ENCODE measurements at places on chromosomes 12 and 14.

DNA sequence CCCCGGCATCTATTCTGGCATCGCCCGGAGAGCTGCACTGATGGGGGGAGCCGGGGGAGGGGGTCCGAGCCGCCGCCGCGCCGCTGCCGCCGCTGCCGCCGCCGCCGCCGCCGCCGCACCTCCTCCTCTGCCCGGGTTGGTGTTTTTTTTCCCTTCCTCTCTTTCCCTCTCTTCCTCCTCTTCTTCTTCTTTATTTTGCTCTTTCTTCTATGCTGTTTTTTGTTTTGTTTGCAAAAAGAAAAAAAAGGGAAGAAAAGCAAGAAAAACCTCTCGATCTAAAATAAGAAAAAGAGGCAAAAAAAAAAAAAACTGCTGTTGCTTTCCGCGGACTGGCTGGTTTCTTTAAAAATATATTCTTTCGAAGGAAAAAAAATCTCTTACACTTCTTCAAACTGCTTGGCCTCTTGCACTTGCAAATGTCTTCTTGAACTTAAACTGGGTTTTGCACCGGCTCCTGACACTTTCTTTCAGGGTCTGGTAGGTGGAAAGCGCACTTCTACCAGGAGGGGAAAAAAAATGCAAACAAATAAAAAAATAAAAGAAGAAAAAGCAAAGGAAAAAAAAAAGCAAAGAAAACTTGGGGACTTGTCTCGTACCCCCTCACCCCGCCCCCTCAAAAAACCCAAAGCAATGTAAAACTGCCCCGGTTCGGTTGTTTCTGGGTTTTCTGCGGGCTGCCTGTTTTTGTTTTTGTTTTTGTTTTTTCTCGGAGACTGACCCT is 616 bp downstream of the BCL11B start:
- DNase-seq = no peak

- no peak for DNase-seq
Measured at GRCh38 chr12:97560350-97560749, 97.7 kb downstream of the RMST start.

- DNase-seq = no peak
Measured at GRCh38 chr12:115213538-115214016, 529.6 kb upstream of the TBX3 start.

DNA sequence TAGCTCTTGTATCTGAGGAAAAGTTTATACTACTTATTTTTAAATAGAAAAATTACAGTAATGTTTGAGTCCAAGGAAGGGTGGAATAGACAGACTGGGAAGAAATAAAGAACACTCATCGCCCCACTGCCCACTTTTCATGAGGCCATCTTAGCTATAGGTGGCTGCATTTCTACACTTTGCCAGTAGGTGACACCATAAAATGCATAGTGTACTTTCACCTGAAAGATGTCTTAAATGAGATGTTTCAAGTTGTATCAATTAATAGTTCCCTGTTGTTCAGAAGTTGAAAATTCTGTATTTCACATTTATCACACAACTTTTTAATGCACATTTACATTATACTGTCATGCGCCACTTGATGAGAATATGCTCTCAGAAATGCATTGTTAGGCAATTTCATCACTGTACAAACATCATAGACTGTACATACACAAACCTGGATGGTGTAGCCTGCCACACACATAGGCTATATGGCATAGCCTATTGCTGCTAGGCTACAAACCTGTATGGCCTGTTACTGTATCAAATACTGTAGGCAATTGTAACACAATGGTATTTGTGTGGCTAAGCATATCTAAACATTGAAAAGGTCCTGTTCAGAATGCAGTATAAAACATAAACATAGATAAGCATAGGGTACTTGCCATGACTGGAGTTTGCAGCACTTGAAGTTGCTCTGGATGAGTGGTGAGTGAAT is 27.6 kb downstream of the PMCH start:
- DNase-seq = no peak

DNA sequence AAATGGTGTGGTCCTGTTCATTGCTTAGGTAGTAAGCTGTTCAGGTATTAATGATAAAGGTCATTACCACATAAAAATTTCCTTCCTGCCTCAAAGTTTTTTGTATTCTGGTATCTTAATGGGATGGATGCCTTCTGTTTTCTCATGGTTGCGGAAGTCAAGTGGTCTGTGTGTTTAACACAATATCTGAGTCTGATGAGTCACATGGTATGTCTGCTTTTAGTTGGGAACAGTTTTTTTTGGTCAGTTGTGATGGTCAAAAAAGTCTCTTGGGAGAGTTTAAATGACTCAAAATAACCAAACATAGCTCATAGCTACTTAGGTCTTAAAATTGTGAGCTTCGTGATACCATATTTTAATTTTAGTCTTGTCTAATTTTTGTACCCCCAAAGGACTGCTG is 40.7 kb downstream of the STK38L start:
- no peak for DNase-seq

- no peak for DNase-seq
Measured at GRCh38 chr12:9799961-9800360, 27.3 kb upstream of the KLRF1 start.

- DNase-seq = no peak
Measured at GRCh38 chr14:91523972-91524371, 13.9 kb upstream of the PPP4R3A start.

DNA sequence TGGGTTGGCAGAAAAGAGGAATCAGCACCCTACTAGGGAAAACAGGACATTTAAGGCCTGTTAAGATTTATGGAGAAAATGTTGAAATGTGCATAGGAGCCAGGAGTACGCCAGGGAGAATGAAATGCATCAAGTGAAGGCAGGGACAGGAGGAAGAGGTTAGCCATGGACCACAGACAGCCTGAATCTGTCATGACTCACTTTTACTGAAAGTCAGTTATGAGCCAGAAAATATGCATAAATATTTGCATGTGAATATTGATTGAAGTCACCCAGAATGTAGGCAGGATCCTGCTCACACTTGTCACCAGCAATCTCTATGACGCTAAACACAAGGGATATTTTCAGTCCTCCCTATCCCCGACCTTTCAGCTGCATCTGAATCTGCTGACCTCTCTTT is 25.1 kb upstream of the CDK17 start:
- DNase-seq = no peak

DNA sequence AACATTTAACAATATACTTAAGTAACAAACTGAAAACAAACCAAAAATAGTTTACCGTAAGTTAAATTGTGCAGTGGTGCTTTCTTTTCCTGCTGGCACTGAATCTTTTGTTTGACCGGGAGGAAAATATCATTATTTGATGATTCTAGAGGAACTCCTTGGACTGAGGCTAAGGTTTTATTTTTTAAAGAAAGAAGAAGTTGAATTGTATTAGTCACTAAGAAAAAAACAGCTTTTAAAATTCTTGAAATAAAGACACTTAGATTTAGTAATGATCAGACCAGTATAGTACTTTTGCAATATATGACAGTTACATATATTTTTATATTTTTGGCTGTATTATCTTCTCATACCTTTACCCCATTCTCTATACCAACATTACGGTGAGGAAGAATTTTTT is 10.3 kb downstream of the MIS18BP1 start:
- no peak for DNase-seq

GRCh38 chr12:52741375-52742195 is 35.6 kb downstream of the KRT76 start:
- DNase-seq = peak; percentile 79

- DNase-seq = no peak
Measured at GRCh38 chr12:94575024-94575423, 75.3 kb downstream of the TMCC3 start.

- DNase-seq = no peak
Measured at GRCh38 chr14:22824711-22825359, 4.9 kb upstream of the MRPL52 start.

GRCh38 chr14:54918427-54918826 is 15.8 kb upstream of the GCH1 start:
- no peak for DNase-seq

DNA sequence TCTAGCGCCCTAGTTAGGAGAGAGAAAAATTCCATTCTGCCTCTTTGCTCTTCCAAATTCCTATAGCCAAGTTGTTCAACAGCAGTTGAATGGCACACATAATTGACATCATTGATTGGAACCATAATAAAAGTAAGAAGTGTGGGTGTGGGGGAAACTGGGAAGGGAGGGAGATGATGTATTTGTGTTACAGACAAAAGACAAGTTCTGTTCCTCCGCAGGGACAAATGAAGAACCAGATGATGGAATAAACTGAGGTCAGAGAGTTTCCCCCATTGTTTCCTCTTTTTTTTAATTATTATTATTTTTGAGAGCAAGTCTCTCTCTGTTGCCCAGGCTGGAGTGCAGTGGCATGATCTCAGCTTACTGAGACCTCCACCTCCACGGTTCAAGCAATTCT is 34.9 kb downstream of the GDF11 start:
- DNase-seq = no peak

DNA sequence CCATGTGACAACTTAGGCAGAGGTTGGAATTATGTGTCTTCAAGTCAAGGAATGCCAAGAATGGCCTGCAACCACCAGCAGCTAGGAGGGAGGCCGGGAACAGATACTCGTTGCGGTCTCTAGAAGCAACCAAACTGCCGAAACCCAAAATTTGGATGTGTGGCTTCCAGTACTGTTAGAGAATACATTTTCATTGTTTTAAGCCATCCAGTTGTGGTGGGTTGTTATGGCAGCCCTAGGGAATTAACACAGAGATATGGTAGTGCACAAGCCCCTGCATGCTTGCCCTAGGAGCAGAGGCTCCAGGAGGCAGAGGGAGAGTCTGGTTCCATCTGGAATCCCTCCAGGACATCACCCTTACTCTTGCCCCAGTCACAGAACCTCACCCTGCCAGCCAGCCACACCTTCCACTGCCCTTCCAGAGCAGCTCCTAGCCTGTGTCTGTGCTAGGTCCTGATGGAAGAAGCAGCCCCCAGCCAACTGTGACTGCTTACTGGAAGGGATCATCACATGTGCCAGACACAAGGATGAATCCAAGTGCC is 19.5 kb downstream of the PITPNM2 start:
- DNase-seq = no peak

DNA sequence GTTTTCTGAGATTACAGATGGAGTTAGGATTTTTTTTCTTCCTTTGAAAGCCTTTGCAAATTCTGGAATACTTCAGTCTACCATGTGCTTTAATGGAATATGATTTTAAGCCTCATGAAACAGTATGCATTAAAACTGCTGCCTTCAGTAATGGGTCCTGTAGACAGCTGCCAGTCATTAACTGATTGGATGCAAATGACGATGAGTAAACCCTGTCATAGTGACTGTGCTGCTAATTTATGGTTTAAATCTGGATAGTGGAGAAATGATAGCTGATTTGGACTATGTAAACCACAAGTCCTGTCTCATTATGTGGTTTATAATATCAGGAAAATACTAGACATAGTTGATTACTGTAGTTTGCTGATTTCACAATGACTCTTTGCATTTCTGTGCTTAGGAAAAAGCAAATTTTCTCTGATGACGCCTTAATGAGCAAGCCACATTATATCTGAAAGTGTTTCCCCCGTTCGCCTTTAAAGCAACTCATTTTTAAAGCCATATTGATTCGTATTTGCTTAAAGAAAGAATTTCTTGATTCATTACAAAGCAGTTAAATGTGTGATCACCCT is 217.6 kb downstream of the TMTC2 start:
- DNase-seq = no peak

- no peak for DNase-seq
Measured at GRCh38 chr12:124694846-124695497, 127.6 kb upstream of the NCOR2 start.

DNA sequence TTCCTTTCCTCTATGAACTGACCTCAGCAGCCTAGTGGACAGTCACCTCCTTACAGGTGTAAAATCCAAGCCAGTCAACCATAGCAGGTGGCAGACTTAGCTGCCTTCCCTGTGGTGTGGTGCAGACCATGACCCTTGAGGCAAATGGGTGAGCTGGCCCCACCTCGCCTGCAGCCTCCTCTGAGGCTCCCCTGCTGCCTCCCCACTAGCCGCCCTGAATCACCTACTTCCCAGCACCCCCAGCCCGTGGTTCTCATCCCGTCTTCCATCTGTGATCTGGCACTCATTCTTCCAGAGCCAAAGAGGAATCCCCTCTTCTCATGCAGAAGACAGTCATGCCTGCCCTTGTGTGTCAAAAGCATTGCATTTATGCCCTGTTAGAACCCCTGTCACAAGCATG is 34.4 kb upstream of the TSPAN9 start:
- no peak for DNase-seq

DNA sequence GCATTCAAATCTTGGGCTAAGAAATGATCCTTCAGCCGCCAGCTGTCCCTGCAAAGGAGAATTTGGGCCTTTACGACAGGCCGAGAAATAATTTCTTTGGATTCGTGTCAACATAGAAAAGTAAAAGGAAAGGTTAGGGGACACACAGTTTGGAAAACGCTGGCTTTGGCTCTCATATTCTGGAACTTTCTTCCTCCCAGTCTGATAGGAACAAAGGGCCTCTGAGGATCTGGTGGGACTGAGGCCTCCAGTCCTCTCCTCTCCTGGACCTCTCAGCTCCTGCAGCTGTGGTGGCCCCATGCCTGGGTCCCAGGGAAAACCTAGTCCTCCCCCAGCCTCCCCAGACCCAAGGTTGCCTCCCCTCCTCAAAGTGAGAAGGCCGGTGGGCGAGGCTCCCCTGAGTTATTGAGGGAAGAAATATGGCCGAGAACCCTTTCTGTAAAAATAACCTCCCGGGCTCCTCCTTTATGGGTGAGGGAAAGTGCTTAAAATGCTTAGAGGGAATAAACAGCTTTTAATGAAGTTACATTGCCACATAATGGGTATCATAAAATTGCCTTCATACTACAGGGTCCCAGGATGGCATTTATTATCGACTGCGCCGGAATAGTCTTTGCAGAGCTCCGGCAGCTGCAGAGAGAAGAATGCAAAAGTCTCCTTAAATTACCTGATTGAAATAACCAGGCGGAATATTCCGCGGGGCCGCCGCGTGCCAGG is 188.3 kb downstream of the PHETA1 start:
- no peak for DNase-seq

DNA sequence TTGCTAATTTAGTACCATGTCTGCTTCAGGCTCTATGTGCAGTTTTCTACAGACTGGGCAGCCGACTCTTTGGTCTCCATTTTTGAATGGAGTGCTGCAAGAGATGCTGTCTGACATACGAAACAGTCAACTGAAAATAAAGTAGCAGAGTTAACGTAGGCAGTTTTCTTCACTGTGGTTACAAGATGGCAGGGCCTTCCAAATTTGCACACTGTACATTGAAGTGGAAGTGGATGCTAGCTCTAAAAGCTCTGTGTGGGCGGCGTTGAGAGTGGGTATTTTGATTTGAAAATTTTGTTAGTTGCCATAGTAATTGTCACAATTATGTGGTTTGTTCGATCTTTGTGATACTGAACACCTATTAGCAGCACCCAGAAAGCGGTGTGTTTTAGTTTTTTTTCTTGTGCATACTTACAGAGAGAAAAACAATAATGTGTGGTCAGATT is 154.9 kb upstream of the ATP2B1 start:
- DNase-seq = peak; percentile 68

DNA sequence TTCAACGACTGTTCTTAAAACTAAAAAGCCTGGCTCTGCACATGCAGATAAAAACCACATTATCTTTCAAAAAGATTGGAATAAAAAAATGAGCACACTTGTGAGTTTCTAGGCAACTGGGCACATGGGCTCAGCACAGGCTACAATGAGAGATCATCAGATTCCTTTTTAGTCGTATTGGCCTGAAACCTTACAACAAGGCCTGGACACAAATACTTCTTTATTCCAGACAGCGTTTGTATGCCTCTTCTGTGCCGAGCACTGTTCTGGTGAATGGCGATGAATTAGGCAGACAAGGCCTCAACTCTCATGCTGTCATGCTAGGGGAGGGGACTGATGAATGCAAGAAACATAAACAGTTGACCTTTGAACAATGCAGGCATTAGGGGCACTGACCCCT is 463.0 kb downstream of the AACS start:
- DNase-seq = no peak

GRCh38 chr14:31659278-31659677 is 98.1 kb downstream of the NUBPL start:
- DNase-seq = no peak

- no peak for DNase-seq
Measured at GRCh38 chr14:69924201-69924600, 45.0 kb downstream of the SMOC1 start.
